ENCODE measurements at places on chromosomes 6 and 20.
A peak's percentile ranks its signal among the peaks of the same experiment; 100 is the strongest.

- DNase-seq: no peak
These were observed 14.5 kb downstream of the PCIF1 start for GRCh38 chr20:45948742-45949541.

DNA sequence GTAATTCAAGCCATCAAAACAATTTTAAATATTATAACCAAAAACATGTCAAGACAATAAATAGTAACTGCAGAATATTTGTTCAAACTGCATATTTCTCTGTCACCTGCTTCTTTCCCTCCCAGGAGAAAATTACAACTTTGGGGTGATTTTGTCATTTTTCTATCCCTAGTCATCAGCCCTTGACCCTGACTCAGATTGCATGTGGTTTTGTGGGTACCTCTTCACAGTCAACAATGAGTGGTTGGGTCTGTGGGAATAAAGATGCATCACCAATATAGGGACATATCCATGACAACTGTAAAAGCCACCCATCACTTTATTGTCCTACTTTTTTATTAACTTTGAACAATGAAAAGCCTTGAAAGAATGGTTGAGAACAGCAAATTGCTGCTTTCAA, 7.3 kb downstream of the COL10A1 start:
- DNase-seq: no peak

DNA sequence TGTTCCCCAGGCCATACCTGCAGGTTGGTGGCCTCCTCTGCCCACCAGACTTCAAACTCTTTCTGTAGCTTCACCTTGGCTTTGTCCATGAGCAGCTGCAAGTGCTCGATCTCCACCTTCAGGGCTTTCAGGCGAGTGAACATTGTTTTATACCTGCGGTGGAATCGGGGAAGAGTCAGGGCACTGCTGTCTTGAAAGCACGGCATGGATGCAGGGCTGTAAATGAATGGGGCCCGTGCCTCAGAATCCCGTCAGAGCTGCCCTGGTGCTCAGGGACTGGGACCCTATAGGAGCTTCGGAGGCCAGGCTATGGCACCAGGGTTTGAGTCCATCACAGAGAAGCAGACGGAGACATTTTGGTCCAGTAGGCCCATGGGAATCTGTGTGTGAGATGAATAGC, 37.9 kb upstream of the KCNK16 start:
- DNase-seq: no peak

- DNase-seq: peak; percentile 9
These were observed 333.8 kb downstream of the PKHD1 start for GRCh38 chr6:51753635-51754034.

DNA sequence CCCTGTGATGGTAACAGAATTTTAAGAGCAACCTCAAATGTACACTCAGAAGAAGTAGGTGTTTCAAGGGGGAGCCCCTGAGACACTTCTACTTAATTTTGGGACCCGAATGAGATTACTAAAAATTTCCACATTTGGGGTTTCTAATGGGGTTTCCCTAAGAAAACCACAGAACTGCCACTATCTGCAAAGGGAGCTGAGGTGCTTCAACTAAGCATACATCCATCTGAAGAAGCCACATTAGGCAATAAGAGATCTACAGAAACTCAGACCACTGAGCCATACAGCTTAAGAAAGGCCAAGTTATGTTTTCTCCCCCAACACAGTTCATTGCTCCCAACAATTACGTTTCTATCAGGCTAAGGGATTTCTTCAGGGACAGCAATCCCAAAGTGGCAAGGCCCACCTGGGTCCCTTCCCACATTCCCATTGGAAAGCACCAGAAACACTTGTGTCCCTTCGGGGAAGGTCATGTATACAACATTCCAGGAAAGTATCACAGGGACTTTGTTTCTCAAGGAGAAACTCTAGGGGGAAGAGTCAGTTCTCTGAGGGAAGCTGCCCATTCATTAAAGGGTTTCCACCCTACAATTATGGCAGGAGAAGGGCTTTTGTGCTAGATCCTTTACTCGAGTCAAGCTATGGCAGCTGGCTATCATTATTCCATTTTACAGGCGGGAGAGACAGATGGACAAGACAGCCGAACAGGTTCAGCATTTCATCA, 5.0 kb downstream of the BCL2L1 start:
- no peak for DNase-seq

DNA sequence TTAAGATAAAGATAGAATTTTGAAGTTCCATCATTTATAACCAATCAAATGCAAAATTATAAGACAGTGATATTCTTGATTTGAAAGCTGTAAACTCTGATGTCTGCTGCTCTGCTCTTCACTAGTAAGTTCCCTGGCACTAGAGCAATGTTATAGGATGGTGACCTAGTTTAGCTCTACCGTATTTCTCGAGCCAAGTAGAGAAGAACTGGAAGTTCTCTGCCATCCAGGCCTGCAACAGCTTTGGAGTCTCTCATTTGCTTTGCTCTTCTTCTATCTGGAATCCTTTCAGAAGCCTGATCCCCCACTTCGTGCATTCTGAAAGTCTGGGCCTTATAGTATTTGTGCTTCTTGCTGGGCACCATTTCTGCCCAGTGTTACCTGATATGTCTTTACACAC, 100.3 kb downstream of the PLCB1 start:
- no peak for DNase-seq

GRCh38 chr6:85078058-85078457, 313.7 kb upstream of the TBX18 start:
- DNase-seq: no peak

DNA sequence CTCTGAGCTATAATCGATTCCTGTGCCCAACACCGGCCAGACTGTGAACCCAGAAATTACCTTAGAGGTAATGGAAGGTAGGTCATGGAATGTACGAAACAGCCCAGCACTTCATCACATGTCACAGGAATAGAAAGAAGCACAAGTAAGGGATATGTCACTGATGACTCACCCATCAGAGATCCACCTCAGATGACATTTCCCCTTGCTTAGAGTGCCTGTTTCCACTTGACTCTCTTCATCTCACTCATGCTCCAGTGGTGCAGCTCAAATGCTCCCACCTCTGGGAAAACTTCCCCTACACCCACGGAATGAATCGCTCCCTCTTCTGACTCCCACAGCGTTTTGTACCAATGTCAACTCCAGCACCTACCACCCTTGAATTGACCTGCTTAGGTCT, 381.6 kb upstream of the CNR1 start:
- DNase-seq: no peak

- DNase-seq: no peak
These were observed 49.8 kb upstream of the RUNX2 start for GRCh38 chr6:45278367-45278766.

DNA sequence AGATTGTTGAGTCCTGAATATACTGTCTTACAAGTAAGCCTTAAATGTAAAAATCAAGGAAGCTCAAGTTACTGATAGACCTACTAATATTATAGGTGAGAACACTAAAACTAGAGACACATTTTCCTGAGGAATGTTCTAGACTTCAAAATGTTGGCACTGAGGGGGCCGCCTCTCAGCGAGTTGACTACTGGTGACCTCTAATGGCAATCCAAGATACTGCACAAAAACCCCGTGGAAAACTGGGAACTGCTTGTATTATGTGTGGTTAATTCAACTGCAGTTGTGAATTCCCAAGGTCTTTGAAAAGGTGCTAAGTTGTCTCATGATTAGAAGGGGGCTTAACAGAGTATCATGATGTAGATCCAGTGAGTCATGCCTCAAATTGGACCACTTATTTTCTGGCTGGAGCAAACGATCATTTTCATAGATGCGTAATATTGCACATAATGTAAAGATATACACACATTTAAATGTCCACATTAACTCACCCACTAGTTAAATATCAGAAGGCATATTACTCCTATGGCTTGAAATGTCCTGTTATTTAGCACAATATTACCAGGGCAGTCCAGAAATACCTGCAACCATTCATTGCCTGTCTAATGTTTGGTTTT, 336.2 kb downstream of the FOXA2 start:
- peak; percentile 13 for DNase-seq

DNA sequence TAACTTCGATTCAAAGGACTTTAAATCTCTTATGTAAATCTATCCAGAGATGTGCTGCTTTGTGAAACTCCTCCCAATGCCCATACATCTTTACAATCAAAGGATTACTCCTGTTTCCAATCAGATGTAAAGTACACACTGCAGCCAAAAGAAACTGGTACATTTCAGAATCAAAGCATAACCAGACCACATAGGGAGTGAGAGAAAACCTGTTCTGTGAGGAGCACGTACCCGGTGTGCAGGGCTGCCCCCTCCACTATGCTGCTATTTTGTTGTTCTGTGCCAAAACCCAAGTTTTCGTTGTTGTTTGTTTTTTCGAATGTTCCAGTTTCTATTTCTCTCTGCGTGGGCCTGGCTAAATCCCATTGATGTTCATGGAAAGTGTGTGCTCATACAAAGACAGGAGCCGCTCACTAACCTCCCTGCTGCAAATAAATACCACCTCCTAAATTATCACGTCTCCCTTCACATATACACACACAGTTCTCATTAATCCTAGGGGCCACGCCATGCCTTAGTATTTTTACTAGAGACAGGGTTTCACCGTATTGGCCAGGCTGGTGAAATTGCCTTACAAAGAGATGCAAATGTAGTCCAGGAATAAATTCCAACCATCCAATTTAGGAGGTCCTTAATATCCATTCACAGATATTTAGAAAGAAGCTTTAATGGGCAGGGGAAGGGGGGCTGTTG, 52.9 kb downstream of the ATP9A start:
- no peak for DNase-seq

GRCh38 chr6:35719830-35720733, 16.8 kb upstream of the ARMC12 start:
- DNase-seq: peak; percentile 52

DNA sequence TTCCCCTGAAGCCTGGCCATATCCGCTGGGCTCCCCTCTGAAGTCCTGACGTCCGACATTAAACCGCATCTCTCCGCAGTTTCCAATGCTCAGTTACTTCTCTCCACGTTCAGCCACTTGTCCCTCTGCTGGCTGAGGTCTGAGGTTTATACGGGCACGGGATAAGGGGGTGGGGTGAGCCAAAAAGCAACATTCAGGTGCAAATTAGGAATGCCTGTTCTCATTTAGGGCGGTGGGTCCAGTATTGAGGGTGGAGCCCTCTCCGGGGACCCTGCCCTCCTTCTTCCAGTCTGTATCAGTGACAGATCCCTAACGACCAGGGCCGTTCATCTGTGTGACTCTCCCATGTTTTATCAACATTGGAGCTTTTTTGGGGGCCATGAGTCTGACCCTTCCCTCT, 1454.4 kb downstream of the HACE1 start:
- no peak for DNase-seq

DNA sequence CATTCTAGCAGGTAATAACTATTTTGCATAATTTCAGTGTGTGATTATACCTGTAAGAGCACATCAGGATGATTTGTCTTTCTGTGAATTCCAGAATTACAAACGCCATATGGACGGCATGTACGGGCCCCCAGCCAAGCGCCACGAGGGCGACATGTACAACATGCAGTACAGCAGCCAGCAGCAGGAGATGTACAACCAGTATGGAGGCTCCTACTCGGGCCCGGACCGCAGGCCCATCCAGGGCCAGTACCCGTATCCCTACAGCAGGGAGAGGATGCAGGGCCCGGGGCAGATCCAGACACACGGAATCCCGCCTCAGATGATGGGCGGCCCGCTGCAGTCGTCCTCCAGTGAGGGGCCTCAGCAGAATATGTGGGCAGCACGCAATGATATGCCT, 122.7 kb downstream of the TMEM242 start:
- DNase-seq: no peak

- no peak for DNase-seq
These were observed 13.0 kb downstream of the UBE2J1 start for GRCh38 chr6:89339565-89339964.

DNA sequence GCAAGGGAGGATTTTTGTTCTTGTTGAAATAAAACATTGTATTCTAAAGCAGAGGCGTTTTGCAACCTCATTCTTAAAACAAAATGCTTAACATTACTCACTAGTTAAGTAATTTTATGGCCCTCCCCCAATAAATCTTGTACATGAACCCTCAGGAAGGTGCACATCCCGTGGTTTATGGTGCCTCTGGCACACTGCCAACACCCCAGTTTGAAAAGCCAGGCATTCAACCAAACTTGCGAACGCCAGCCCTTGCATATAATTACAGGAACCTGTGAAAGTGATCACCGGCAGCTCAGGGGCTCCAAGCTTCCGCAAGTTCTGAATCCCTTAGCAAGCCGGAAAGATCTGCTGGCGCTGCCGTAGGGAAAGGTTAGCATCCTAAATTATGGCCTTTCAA, 1109.0 kb upstream of the FLRT3 start:
- DNase-seq: no peak

GRCh38 chr20:6388671-6389197, 265.9 kb upstream of the FERMT1 start:
- DNase-seq: no peak

- no peak for DNase-seq
These were observed 60.8 kb downstream of the NPEPL1 start for GRCh38 chr20:58753267-58753921.

DNA sequence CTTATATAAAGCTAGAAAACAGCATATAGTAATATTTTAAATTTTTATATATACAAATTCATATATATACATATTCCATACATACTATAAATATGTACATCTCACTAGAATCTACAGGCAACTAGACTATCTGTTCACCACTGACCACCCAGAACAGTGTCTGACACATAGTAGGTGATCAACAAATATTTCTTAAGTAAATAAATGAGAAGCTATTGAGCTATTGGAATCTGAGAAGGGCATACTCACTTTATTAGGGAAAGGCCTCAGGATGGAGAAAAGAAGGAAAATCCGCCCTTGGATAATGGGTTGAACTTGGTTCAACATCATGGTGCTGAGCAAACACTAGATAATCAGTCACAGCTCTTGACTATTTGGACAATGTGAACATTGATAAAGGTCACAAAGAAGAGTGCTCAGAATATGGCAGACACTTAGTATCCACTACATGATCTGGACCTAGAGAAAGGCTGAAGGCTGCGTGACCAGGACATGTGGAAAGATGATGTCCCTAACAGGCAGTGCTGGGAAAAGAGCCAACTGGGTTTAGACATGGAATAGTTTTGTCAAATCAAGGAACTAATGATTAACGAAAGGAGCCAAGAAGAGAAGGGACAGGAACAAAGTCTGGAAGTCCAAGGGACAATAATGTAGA, 186.1 kb downstream of the TASP1 start:
- DNase-seq: no peak

DNA sequence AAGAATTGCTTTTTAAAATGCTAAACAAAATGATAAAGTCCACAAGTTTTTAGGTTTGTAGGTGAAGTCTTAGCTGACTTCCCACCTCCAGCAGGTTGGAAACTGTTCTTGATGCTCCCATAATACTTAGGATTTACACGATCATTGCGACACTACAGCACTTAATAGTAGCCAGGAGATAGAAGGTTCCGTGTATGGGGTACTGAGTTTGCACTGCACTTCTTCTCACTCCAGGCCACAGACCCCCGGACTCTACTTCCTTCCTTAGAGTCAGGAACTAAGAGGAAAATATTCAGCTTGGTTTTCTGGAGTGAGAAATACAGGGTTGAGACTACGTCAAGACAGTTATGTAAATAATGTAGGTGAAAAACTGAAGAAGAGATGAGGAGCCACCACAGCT, 56.1 kb upstream of the SGK1 start:
- no peak for DNase-seq

GRCh38 chr6:45422503-45423110, 44.9 kb upstream of the SUPT3H start:
- DNase-seq: no peak
